Lung (tissue), 17 donors: ENCODE measurements at places on chromosomes 3 and 15. TPM values are rescaled to one million over a fixed set of nuclear protein-coding genes. Genes with fewer than 3 reads are reported as not detected.

- DNase-seq: no peak
Measured at GRCh38 chr3:170278627-170279026, 56.4 kb downstream of the PRKCI start.

Gene CLRN1
- not detected for total RNA-seq

Gene HRG
- total RNA-seq: 0.15 TPM

Gene CIDEC
- total RNA-seq: not detected

DNA sequence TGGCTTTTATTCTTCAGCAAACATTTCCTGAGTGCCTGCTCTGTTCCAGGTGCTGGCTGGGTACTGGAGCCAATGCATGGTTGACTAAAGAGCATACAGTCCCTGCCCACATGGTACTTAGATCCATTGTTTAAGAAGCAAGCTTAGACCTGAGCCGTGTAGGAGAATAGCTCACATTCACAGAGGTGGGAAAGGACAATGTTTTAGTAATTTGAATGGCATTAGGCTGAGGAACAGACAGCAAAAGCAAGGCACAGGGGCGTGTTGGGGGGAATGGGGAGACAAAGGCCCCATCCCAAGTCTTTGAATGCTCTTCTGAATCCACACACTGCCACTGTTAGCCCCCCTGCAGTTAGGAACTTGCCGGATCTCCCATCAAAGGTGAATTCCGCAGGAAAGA, 388.2 kb upstream of the RGMA start:
- no peak for DNase-seq

DNA sequence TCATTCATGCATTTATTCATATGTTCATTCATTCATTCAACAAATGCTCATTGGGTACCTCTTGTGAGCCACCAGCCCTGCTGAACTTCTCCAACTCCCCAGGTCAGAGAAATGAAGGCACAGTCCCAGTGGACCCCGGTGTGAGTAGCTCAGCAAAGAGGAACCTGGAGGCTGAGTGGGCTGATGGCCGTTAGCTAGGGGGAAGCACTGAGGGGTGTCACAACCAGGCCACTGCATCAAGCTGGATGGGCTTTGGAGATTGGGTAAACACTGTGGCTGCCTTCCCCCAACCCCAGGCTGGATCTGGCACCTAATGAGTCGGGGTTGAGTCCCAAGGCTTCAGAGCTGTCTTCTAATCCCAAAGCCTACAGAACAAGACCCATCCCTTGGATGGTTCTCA, 12.1 kb upstream of the ALAS1 start:
- DNase-seq: no peak

- peak; percentile 87 for DNase-seq
Measured at GRCh38 chr15:96320703-96321638, 9.5 kb upstream of the NR2F2 start.
